Activated CD4-positive, alpha-beta T cell treated with anti-CD3 and anti-CD28 coated beads, Interleukin-2, Interleukin-6, amounts not matched to agents 100 ng/mL and 50 ng/mL, durations not matched to agents 16 hours and 8 hours (primary cell): ENCODE measurements at places on chromosomes 16 and 17.

DNA sequence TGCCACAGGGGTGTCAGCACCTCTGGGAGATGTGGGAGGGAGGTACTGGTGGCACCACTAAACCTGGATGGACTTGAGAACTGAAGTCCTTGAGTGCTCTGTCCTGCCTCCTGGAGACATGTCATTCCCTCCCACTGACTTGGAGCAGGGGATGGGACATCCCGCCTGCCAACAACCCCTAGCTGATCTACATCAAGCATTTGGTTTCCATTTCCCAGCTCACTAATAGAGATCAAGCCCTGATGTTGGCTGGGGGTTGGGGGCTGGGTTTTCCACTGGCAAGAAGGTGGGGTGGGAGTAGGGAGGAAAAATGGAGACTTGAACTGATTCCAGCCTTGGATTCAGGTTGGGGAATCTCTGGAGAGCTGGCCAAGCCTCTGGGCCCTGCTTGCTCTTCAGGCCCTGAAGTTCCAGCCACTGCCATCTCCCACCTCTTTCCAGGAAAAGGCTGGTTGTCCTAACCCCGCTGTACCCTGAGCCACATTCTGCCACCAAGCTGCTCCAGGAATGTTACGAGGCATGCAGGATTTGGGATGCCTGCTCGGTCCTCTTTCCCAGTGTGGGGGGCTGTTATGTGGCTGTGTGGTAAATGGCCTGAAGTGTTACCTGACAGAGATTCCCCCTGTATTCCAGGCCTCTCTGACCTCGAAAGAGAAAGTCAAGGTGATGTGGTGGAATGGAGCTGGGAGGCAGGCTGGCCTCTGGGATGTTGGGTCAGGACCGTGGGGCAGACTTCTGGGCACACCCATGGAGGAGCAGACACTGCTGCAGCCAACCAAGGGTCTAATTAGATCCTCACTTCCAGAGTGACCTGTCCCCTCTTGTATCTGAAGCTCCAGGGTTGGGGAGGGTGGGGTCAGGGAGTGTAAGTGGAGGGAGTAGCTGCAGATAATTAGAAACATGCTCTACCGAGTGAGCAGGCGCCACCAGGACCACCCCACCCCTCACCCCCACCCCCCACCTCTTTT lies 16.7 kb downstream of the IGFBP4 start:
- no peak for DNase-seq

- peak; percentile 16 for DNase-seq
Measured at GRCh38 chr17:65711671-65712276, 150.3 kb upstream of the AXIN2 start.

DNA sequence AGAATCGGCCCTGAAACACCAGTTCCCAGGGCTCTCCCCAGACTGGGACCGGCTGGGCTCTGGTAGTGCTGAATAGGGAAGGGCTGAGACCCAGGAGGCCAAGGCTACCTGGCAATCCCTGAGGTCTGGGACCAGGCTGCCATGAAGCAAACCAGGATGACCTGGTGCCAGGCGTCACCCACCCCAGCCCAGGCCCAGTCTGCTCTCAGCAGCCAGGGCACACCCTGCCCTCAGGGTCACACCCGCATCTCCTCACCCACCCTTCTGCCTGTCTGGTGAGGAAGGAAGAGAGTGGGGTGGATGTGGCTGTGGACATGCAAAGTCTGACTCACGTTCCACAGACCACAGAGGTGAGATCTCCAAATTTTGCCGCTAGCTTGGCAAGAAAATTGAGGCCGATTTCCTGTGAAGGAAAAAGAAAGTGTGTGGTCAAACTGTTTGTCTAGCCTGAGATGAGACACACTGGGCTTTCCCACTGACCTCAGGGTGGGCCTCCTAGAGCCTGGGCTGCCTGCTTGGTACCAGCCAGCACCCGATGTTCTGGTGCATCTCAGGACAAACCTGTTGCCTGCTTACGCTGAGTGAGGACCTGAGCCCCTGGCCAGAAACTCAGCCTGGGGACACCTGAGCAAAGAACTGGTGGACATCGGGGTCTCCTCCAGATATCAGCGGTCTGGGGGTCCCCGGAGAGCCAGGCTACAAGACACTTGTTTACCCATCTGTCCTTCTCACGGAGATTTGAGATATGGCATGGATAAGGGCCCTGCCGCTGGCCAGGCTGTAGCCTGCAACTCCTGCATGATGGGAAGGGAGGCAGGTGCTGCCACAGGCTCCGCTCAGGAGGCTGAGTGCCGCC lies 6.3 kb upstream of the RAB37 start:
- DNase-seq, result peak; percentile 84

DNA sequence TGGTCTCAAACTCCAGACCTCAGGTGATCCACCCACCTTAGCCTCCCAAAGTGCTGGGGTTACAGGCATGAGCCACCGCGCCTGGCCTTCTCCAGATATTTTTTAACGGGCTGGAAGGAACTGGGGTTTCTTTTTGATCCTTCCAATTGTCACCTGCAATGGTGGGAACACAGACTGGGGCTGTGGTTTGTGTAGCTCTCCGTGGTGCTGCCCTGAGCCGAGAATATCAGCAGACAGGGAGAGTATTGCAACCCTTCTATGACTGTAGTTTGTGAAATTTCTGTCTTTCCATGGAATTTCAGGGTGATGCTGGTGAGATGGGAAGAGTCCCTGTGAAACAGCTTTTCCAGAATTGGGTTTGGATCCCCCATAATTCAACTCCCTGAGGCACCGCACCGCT lies 263.5 kb downstream of the ENGASE start:
- no peak for DNase-seq

GRCh38 chr17:73582359-73582758 lies 61.9 kb downstream of the SDK2 start:
- DNase-seq, result no peak

DNA sequence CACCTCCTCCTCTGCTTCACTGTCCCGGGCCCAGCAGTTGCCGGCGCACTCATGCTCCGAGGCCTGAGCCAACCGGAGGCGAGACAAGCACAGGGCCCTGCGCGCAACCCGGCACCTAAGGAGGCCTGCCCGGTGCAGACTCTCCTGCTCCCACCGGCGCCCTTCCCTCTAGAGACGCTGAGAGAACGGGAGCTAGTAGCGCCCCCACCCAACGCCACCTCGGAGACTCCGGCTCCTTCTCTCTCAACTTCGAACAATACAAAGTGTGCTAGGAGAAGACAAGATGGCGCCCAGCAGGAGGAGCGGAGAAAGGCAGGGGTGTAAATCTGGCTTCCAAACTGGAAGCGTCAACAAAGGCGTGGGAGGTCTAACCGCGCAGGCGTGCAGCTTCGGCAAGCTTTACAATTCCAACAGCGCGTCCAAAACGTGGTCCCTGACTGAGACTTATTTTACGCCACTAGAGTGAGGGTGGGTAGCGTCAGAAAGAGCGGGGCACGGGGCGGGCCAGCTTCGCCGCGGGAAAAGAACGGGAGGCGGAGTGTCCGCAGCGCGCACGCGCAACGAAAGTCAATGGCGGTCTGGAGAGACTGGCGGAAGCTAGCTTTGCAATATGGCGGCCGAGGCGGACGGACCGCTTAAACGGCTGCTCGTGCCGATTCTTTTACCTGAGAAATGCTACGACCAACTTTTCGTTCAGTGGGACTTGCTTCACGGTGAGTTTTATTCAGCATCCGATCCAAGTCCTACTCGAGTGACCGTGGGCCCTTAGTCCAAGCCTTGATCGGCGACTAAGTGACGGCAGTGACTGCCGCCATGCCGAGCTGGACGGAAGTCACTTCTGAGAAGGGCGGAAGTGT lies at the start of gene MPDU1:
Gene MPDU1, plus strand, starts transcription at position 600 of the 857 bp plus-strand sequence. Its CDS starts 11 bp downstream, at position 611.
- peak; percentile 97 for DNase-seq

- no peak for DNase-seq
Measured at GRCh38 chr17:66354472-66354871, 52.1 kb downstream of the PRKCA start.

GRCh38 chr17:50682938-50683337 lies 24.8 kb downstream of the ANKRD40 start:
- DNase-seq, result no peak

DNA sequence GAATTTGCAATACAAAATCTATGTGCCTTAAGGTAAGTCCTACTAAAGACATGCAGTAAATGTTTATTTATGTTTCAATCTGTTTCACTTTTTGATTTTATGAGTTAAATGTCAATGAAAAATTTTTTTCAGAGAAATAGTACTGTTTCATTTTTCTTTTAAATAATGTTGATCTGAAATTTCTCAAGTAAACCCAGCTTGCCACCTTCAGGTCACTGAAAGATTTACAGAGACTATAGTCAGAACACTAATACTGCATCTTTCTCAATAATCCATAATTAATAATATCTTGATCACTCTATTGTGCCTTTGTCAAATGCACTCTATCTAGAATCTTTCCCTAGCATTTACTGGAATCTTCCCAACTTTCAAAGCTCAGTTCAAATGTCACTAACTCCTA lies 6.5 kb upstream of the DHX40 start:
- no peak for DNase-seq

DNA sequence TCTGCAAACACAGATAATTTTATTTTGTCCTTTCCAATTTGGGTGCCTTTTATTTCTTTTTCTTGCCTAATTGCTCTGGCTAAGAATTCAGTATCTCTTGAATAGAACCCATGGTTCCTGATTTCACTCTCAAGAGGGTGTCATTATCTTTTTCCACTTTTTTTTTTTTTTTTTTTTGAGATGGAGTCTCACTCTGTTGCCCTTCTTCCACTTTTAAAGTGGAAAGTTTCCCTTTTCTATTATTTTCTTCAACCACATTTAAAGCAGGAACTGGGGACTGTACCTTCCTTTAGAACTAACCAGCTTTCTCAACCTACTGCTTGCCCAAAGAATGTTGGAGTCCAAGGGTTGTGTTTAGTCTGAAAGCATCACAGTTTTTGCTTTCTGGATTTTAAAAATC lies 31.1 kb downstream of the SLFN11 start:
- no peak for DNase-seq
